A172 (cell line): ENCODE measurements at places on chromosomes 13 and 19.
A peak's percentile ranks its signal among the peaks of the same experiment; 100 is the strongest.

GRCh38 chr13:110322126-110322827 is 15.2 kb downstream of the COL4A2 start:
- no peak for DNase-seq

DNA sequence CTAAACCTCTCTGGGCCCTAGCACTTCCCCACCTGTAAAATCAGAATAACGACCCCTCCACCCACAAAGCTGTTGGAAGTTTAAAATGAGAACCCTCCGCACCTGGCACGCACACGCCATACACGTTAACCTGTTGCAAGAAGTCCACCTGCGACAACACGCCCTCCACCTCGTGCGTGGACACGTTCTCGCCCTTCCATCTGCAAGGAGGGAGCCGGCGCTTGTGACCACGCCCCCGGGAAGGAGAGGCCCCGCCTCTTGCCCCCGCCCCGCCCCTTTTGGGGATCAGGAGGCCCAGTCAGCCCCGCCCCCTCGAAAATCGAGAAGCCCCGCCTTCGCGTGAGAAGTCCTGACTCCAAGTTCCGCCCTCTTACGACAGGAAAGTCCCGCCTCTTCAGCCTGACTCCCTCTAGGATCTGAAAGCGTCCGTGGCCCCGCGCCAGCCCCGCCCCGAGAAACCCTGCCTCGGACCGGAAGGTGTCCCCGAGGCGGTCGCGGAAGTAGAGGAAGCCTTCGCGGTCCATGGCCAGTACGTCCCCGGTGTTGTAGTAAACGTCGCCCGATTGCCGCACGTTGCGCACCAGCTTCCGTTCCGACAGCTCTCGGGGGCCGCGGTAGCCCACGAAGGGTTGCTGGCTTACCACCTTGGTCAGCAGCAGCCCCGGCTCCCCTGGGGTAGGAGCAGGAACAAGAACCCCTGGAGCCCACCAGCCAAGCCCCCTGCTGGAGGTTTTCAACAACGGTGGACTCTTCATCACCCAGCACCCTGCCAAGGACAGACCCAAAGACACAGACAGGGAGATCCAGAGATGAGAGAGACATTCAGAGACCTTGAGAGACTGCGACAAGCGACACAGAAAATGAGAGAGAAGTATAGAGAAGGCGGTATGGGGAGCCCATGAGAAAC is 12.5 kb downstream of the SLC27A5 start:
- DNase-seq, result peak; percentile 88

GRCh38 chr13:111251646-111252445 is 68.6 kb upstream of the TEX29 start:
- no peak for DNase-seq

GRCh38 chr13:102261809-102262208 is 140.0 kb downstream of the FGF14 start:
- DNase-seq, result no peak

GRCh38 chr19:14553042-14553938 is 18.6 kb downstream of the NDUFB7 start:
- no peak for DNase-seq

DNA sequence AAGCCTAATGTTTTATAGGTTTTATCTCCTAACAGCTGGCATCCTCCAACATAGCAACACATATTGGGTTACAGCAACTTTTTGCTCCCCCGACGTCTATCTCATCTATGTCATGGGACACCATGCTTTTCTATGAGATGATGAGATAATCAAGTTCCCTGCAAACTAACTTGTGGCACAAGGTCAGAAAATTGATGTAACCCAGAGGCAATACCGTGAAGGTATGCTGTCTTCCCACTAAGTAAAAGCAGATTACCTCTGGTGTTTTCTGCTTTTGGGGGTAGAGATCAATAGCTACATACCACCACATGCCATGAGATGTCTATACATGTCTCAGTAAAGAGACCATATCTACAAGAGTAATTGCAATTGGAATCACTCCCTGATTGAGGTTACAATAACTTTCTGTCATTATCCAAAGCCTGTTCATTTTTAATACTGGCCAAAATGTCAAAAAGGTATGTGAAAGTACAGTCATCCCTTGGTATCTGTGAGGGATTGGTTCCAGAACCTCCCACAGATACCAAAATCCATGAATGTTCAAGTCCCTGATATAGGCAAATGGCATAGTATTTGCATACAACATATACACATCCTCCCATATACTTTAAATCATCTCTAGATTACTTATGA is 131.3 kb downstream of the CYSLTR2 start:
- DNase-seq, result no peak

DNA sequence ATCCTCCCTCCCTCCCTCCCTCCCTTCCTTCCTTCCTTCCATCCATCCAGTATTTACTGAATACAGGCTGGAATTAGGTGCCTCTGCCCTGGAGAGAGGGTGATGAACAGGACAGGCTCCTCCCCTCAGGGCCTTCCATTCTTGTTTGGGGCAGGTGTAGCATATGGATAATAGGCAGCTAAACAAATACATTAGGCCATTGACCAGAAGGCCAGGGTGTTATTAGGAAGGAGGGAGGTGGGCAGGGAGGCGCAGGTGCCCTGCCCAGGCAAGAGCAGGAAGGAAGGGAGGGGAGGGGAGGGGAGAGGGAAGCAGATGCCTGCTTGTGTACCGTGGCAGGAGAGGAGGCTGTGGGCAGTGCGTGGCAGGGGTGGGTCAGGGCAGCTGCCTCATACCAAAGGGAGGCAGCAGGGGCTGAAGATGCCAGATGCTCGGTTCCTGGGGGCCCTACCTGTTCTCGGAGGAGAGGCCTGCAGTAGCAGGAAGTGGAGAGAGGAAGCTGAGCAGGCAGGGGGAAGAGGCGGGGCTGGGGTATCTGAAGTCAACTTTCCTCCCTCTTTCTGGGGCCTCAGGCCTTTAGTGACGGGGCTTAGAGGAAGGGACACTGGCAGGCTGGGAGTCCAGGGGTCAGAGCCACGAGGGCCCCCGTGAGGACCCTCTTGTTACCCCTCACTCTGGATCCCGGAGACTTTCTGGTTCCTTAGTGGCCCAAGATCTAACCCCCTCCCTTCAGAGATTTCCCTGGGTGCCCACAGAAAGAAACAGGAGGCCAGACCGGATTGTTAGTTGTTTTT is at the start of gene RINL:
Gene RINL (minus strand): TSS at position 495 of the 794 bp plus-strand sequence. CDS start 1,533 bp downstream, outside the sequence.
- DNase-seq, result no peak

DNA sequence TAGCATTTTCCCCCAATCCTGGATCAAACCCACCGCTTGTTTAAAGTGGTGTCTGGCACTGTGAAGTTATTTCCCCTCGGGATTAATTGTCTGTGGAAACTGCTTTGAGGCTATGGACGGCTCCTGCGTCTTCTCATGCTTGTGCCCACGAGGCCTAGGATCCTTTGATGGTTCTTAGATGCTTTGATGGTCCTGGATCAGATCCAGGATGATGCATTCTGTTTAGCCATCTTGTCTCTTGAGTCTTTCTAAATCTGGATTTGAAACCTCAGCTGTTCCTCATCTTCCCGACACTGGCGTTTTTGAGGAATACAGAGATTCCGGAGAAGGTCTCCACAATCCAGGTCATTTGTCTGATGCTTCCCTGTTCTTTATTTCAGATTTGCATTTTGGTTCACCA is 36.1 kb upstream of the USP29 start:
- DNase-seq, result no peak
